WTC11 (cell line): ENCODE measurements at places on chromosomes 12 and 14. TPM values are rescaled to one million over a fixed set of nuclear protein-coding genes. Genes with fewer than 3 reads are reported as not detected.
A peak's percentile ranks its signal among the peaks of the same experiment; 100 is the strongest.

The RPL10L gene
- total RNA-seq: not detected in 3 replicates

The TSHR gene
- total RNA-seq: 0.16 TPM in 1 of 3 replicates, not detected in the others

The CMTM5 gene
- 0.24 to 0.41 TPM (median 0.39 TPM) in 3 replicates for total RNA-seq

The TMEM52B gene
- not detected in 3 replicates for total RNA-seq

The LRRC10 gene
- not detected in 3 replicates for total RNA-seq

The EDDM3A gene
- 0.20 TPM in 1 of 3 replicates, not detected in the others for total RNA-seq

The OR4E2 gene
- total RNA-seq: not detected in 3 replicates

The VWF gene
- 0.48 to 0.98 TPM (median 0.78 TPM) in 3 replicates for total RNA-seq

DNA sequence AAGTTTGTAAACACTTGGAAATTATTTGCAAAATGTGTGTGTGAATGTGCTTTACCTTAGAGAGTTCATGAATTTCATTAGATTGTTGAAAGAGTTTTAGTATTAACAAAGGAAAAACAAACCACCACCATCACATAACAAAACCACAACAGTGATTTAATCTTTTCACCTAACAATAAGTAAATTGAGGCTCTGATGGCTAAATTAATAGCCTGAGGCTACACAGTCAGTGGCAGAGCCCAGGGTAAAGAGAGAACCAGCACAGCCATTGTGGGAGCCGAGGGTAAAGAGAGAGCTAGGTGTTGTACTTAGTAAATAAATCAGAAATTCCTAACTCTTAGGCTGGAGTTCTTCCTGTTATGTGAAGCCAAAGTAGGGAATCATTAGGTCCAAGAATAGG lies 51.2 kb upstream of the CAPRIN2 start:
- no peak for DNase-seq

- DNase-seq: peak; percentile 81
Measured at GRCh38 chr14:23056145-23056955, 970 bp downstream of the CDH24 start.

DNA sequence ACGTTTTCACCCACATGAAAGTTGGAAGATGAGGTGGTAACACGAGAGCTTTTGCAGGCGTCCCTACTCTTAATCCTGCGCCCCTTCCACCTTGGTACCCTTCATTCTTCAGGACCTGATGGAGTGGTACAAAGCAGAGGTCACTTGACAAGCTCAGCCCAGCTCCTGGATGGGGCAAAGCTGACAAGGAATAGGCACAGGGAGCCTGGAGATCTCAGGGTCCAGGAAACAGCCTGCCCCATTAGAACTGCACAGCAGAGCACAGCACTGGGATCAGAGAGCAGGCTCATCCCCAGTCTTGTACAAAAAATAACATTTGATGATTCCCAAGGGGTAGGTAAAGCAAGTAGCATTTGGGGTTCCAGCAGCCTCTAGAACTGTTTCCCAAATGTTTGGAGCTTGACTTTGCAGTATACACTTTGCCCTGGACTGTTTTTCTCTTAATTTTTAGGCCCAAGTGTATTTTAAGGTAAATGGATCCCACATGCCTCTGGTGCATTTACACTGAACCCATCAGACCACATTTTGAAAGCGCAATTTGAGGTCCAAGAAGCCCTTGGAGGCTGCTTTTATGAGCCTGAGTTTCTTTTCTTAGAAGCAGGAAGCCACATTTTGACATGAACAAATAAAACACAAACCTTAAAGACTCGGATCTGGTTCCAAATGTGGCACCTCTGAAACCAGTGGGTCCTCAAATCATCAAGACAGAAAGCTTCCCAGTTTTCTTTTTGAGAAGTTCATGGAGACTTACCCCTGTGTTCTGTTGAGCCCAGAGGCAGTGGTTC lies 633 bp downstream of the TC2N start:
- DNase-seq: no peak

DNA sequence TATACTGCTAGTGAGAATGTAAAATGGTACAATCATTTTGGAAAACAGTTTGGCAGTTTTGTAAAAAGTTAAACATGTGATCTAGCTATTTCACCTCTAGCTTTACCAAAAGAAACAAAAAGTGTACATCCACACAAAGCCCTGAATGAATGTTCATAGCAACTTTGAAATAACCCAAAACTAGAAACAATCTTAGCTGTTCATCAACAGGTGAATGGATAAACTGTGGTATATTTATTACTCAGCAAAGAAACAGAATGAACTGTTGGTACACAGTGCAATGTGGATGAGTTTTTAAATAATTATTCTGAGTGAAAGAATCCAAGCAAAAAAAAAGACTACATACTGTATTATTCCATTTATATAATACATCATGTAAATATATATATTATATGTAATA lies 36.3 kb downstream of the TPCN1 start:
- no peak for DNase-seq

GRCh38 chr14:90893510-90893909 lies 77.3 kb upstream of the TTC7B start:
- no peak for DNase-seq

GRCh38 chr14:21123429-21123828 lies 22.6 kb downstream of the TMEM253 start:
- DNase-seq: no peak

GRCh38 chr14:91307046-91307445 lies 62.5 kb upstream of the GPR68 start:
- DNase-seq: no peak

GRCh38 chr14:92613681-92614260 lies 100.2 kb downstream of the RIN3 start:
- no peak for DNase-seq

- DNase-seq: no peak
Measured at GRCh38 chr12:6438345-6438744, 6.4 kb upstream of the CD27 start.

- no peak for DNase-seq
Measured at GRCh38 chr12:53199700-53200099, 7.4 kb downstream of the ITGB7 start.

DNA sequence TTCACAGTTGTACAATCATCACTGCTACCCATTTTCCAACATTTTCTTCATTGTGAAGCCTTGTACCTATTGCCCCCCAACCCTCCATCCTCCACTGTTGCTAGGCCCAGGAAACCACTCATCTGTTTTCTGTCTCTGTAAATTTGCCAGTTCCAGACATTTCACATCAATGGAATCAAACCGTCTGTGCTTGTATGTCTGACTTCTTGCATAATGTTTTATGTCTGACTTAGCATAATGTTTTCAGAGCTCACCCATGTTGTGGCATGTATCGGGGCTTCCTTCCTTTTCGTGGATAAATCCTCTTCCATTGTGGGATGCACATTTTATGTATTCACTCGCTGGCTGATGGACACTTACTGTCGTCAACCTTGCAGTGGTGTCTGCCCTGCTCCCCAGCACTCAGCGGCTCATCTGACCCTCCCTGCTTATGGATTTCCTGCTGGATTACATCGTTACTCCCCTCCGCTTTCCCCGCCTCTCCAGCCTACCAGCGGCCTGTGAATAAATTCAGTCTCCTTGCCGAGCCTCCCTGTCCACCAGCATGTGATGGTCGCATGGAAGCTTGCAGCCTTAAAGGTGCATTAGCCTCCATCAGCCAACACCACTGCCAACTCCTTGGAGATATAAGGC lies 727.6 kb upstream of the TMEM132C start:
- no peak for DNase-seq

DNA sequence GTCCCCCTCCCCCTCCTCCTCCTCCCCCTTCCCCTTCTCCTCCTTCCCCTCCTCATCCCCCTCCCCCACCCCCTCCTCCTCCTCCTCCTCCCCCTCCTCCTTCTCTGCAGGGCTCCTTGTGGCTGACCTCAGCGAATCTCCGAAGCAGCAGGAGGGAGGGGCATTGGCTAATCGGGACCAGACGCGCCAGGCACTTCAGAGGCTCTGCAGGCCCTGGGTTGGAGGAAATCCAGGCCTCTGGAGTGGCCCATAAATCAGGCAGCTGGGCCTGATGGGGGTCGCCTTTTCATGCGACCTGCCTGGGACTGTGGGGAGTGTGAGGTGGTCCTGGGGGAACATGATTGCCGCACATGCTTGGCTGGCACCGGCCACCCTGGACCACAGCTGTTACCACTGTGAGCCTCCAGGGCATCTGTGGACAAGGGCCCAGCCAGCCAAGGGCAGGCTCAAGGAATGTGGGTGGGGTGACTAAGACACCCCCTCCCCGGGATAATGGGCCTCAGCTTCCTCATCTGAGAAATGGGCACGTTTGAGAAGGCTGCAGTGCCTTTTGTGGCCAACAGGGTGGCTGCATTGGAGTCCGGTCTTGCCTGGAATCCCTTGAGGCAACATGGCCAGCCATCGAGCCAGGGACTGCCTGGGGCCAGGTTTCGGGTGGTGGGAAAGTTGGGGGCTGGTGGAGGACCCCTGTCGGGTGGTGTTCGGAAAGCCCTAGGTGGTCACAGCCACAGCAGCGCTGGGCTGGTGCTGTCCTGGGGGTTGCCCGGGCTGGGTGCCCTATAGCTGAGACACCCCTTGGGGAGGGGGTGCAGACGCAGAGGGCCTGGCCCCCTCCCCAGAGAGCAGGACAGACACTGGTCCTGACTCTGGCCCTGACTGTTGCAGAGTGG lies 12.0 kb downstream of the KIF26A start:
- peak; percentile 71 for DNase-seq

DNA sequence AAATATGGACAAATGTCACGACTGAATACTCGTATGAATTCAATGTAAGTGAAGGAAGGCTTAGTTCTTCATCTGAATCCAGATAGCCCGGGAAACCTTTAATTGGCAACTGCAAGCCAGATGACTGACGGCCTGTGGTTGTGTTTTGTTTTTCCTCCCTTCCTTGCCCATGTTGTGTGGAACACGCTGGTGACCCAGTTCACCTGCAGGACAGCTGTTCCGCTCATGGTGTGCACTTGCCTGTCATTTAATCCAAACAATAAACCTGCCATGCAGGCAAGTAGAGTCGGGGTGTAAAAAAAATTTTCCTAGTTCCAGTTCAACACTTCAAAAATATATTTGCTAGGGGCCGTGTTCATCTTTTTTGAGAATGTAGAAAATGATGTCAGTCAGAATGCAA lies 88.0 kb downstream of the TMEM132D start:
- no peak for DNase-seq
